ENCODE measurements at places on chromosomes 3 and 15.

DNA sequence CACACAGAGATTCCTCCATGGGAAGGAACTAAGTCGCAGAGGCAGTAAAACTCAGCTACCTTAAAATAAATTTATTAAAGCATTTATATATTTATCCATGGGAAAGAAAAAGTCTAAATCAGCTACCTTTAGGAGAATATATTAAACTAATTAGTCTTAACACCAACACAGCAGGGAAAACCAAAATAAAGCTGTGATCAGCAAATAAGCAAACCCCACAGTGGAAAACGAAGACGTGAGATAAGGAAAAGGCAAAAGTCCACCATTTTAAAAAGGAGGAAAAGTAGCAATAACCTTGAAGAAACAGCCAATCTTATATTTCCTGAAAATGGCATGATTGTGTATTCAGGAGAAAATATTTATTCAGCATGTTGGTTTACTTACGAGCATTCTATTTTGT, 473.0 kb upstream of the ROBO2 start:
- DNase-seq, result no peak

DNA sequence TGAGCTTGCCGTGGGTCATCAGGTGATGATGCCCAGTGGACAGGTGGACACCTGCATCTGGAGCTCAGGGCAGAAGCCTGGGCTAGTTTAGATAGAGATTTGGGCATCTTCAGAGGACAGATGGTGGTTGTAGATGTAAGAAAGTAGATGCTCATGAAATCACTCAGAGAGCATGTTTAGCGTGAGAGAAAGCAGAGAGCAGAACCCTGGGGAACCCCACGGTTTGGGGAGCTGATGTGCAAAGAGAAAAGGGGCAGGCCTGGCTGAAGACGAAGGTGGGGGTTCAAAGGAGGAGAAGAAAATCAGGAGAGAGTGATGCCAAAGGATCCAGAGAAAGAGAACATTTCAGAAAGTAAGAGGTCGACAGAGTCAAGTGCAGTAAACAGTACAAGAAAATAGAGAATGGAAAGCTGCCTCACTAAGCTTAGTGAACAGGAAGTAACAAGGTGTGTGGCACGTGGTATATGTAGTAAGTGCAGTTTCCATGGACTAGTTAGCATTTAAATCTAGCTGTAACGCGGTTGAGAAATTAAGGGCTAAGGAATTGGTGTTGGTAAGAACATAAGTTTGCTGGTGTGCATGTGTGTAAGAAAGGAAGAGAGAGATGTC, 13.5 kb downstream of the TIGIT start:
- no peak for DNase-seq

- DNase-seq, result no peak
These were observed 1038.5 kb upstream of the NR2F2 start for GRCh38 chr15:95291898-95292472.

GRCh38 chr15:50168783-50169411, 13.1 kb upstream of the SLC27A2 start:
- DNase-seq, result no peak

DNA sequence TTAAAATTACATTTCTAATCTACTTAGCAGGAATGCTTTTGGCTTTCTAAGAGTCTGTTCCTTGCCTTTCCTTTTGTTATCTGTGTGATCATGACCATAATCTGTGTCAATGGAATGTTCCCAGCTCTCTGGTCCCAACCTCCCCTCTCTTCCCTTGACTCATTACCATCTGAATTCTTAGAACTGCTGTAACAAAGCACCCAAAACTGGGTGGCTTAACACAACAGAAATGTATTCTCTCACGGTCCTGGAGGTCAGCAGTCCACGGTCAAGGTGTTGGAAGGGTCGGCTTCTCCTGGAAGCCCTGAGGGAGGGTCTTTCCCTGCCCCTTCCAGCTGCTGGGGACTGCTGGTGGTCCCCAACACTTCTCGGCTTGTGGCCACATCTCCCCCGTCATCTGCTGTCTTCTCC, 81.1 kb downstream of the LRRK1 start:
- no peak for DNase-seq

DNA sequence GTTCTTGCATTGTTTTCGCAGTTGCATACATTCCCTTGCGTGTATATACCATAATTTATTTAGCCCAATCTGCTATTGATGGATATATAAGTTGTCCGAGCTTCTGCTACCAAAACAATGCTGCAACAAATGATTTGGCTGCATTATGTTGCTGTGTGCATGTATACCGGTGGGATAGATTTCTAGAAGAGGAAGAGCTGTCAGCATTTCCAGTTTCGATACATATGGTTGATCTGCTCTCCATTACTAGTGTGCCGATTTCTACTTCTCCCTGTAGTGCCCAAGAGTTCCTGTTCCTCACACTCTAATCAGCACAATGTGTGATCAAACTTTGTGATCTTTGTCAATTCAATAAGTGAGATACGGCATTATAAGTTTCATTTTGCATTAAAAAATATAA, 92.8 kb upstream of the NMNAT3 start:
- no peak for DNase-seq

DNA sequence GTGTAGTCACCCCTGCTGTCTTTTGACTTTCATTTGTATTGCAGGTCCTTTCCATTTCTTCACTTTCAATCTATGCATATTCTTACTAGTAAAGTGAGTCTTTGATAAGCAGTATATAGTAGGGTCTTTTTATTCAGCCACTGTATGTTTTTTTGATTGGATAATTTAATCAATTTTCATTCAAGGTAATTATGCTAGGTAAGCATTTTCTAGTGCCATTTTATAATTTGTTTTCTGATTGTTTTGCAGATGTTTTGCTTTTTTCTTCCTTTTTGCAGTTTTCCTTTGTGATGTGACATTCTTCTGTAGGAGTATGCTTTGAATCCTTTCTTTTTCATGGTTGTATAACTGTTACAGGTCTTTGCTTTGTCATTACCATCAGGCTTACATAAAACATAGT, 504.3 kb upstream of the GBE1 start:
- no peak for DNase-seq

GRCh38 chr3:193929373-193929772, 206.6 kb upstream of the HES1 start:
- DNase-seq, result no peak

- no peak for DNase-seq
These were observed 168.6 kb upstream of the IQSEC1 start for GRCh38 chr3:13241621-13242363.

- no peak for DNase-seq
These were observed 28.5 kb downstream of the PLA1A start for GRCh38 chr3:119626196-119626595.

- DNase-seq, result no peak
These were observed 590.8 kb downstream of the FOXP1 start for GRCh38 chr3:70992562-70993204.

DNA sequence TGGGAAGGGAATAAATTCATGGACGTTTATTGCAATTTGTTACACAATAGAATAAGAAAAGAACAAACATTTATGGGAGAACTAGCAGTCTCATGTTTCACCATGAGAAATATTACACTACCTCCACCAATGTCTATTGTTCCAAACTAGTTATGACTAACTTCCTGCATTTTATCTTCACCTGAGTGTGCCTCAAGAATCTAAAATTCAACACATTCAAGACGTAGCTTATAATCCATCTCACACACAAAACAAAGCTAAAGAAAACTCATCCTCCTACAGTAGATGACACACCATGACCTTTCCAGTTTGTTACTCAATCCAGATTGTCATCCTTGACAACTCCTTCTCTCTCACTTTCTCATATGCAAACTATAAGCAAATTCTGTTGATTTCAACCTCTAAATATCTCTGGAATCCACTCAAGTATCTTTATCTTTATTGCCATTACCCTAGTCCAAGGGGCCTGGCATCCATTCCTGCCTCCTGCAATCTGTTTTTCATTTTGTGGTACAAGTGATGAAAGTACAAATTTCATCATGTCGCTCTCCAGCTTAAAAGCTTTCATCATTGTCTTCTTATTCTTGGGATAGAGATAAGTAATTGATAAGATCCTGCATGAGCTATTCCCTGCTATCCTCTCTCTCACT, 229.9 kb downstream of the NR2F2 start:
- DNase-seq, result no peak

GRCh38 chr3:111971533-111972130, 7.2 kb upstream of the ABHD10 start:
- DNase-seq, result no peak

DNA sequence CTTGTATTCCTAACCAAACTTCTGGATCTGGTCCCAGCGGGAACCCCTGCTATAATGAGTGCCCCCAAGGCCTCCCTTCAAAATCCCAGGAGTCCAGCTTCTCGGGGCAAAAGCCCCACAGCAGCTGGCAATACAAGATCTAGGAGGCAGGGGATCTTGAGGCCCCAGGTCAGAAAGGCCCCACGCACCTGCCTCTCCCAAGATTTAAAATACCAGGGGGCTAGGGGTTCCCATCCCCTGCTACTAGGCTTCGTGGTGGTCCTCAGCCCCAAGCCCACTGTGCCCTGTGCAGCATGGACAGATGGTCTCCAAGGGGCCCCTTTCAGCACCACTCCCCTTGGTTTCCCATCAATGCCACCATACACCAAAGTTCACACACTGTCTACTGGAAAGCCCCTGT, 15.8 kb upstream of the CYP11A1 start:
- DNase-seq, result no peak

DNA sequence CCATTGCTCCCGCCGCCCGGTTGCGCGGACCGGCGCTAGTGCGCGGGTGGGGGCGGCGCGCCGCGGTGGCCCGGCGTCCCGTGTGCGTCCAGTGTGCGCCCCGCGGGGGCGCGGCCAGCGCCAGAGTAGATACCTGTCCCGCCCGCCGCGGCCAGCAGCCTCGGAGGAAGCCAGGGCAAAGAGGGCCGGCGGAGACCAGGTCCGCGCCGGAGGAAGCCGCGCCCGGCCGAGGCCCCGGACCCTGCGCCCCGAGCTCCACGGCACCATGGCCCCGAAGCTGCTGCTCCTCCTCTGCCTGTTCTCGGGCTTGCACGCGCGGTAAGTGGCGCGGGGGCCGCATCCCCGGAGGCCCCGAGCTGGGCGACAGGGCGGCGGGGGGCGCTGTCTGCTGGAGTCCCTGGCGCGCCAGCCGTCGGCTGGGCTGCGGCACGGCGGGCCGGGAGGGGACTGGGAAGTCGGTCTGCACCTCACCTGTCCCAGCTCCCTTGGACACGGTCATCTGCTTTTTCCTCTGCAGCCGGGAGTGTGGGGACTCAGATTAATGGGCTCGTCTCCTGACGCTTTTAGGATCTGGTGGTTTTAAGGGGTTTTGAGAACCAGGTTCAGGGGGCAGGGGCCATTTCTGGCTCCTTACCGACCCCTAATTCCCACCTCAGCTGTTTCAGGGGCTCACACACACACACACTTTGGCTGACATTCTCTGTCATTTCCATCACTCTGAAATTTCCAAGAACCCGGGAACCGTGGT, 464 bp downstream of the GABRG3 start:
- no peak for DNase-seq

DNA sequence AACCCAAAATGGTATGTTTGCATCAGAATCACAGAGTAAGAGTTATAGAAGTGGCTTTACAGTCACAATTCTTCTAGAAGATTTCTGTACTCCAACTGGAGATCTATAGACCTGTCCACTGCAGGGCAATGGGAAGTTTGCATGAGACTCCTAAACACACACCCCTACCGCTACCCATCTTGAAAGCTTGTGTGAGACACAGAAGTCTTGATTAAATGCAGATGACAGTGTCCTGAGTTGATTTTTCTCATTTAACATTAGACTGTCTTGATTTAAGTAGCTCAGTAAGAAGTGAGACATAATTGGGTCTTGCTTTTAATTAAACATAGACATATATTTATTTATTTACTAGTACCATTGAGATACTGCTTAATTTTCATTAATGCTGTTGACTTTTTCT, 54.4 kb downstream of the CD47 start:
- no peak for DNase-seq

DNA sequence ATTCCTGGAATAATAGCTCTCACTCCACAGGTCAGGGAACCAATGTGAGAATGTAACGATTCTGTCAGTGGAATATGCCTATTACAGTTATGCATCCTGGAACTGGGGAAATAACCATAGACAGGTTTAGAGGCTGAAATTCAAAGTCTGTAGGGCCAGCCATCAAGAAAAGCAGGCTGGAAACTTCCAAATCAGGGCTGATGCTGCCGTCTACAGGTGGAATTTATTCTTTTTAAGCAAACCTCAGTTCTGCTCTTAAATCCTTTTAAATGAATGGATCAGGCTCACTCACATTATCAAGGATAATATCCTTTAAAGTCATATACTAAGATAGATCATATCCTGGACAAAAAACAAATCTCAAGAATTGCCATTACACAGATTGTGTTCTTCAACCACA, 699.8 kb downstream of the NR2F2 start:
- no peak for DNase-seq

- no peak for DNase-seq
These were observed 18.7 kb downstream of the ATP13A3 start for GRCh38 chr3:194468086-194468485.

DNA sequence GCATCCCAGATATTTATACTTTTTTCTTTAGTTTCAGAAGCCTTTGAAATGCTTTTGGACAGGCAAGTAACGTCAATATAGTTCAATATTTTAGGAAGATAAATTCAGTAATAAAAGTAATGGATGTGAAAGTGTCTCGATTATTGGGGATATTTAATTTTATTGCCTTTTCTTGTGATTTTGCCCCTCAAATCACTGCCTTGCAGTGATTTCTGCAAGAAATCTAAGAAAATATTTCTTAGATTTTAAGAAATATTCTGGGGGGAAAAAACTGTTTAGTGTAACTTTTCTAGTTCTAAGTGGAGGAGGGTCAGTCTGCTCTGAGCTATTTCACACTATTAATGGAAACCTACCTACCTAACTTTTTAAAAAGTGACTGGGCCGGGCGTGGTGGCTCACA, 33.6 kb downstream of the MGA start:
- no peak for DNase-seq

GRCh38 chr3:194344012-194344411, 7.1 kb downstream of the CPN2 start:
- DNase-seq, result peak; percentile 56

DNA sequence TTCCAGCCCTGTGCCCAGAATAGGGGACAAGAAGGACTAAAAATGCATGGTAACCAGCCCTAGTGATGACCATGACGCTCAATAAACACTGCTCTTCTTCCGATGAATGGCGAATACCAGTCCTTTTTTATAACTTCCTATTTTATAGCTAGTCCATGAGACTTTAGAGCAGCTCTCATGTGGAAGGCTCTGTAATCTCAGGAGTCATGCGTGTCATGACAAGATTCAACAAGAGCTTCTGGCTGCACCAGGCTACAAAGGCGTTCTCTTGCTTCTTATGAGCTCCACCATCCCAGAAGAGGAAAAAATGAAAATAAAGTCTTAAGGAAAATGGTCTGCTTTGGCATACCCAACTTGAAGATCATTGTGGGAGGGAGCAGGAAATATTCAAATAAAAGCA, 141.0 kb downstream of the TMCO5A start:
- DNase-seq, result no peak

DNA sequence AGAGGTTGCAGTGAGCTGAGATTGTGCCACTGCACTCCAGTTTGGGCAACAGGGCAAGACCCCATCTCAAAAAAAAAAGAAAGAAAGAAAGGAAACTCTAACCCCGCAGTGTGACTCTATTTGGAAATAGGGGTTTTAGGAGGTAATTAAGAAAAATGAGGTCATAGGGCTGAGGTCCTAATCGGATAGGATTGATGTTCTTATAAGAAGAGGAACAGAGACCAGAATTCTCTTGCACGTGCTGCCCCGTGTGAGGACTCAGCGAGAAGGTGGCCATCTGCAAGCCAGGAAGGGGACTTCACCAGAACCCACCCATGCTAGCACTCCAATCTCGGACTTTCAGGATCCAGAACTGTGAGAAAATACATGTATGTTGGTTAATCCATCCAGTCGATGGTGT, 25.8 kb downstream of the KLHL6 start:
- DNase-seq, result no peak
